Fibroblast of gingiva (primary cell): ENCODE measurements at places on chromosomes 5 and 9.

DNA sequence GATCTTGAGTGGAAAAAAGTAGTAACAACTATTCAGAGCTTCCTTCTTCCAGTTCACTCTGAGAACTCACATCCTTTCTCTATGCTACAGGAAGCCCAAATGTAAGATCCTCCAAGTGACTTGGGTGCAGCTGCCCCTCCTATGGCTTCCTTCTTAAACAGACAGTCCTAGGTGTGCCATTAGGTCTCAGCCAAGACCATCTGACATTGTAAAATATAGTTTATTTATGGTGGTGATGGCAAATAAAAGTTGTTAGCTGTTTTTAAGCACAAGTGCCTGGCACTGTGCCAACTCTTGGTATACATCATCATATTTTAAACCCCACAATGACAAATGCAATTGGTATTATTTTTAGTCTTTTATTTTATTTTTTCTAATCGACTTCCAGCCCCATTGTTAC lies 58.1 kb downstream of the TMEM252 start:
- DNase-seq, result no peak

DNA sequence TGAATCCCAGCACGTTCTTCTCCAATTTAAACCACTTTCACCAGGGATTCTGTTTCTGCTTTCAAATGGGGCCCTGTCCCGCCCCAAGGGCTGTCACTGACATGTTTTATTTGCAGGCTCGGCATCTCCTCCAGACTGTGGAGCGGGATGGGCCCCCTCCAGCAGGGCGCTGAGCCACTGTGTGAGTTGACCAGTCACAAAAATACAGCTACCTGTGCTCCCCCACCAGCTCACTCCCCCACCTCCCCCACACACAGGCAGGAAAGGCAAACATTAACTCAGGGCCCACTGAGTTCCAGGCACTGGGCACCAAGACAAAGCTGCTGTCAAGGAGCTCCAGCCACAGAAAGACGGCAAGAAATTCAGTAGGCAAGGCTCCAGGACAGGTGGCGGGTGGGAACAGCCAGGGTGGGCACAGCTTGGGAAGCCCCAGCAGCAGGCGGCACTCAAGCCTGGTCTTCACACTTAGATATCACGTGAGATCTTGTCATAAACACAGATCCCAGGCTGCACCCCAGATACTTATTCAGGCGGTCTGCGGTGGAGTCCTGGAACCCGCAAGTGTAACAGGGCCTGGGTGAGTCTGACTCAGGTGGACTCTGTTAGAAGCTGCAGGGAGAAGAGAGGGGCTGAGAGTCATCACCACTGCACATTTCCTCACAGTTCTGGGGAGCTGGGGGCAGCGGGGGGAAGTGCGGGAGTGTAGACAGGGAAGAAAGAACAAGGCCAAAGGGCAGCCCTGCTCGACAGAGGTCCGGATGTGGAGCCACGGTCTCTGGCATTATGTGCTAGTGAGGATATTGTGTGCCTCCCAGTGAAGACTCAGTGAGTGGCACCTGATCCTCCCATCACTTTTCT lies 44.7 kb downstream of the OR2V1 start:
- no peak for DNase-seq

GRCh38 chr5:149796836-149797235 lies 66.7 kb downstream of the PPARGC1B start:
- DNase-seq, result no peak

GRCh38 chr5:169772688-169773087 lies 135.6 kb downstream of the DOCK2 start:
- no peak for DNase-seq

- no peak for DNase-seq
These were observed 83.0 kb upstream of the RANBP6 start for GRCh38 chr9:6098431-6098830.

DNA sequence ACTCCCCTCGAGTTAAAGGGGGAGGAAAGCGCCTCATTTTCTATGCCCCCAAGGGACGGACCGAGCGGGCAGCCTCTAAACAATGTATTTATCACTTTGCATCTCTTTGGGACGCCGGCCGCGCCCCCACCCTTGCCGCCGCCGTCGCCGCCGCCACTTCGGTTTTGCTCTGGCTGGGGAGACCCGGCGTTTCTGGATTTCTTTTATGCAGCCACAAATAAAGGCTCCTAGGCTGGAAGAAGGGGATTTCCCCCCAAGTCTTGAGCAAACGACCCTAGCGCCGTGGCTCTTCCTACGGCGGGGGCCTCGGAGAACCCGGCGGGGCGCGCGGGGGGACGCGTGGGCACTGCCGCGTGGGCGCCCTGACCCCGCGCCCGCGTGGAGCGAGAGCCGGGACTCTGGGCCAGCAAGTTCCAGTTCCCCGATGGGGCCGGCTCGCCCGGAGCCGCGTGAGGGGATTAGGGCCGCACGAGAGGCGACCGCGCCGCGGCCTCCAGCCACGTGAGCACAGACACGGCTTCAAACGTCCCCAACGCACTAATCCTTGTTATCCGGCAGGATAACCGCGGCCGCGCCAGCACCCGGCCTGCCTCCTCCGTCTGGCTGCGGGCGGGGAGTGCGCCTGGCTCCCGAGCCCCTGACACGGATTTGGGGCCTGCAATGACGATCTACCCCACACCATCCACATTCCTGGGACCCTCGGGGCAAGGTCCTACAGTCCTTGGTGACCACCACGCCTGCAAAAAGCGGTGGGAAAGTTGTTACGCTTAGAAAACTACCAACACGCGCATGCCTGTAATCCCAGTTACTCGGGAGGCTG lies 7.9 kb upstream of the NEUROG1 start:
- DNase-seq, result no peak

GRCh38 chr9:85142968-85143367 lies 473.4 kb downstream of the NTRK2 start:
- no peak for DNase-seq

GRCh38 chr9:138123086-138123485 lies 245.5 kb downstream of the CACNA1B start:
- DNase-seq, result no peak

- DNase-seq, result no peak
These were observed 230.7 kb downstream of the ASTN2 start for GRCh38 chr9:117184173-117184572.

DNA sequence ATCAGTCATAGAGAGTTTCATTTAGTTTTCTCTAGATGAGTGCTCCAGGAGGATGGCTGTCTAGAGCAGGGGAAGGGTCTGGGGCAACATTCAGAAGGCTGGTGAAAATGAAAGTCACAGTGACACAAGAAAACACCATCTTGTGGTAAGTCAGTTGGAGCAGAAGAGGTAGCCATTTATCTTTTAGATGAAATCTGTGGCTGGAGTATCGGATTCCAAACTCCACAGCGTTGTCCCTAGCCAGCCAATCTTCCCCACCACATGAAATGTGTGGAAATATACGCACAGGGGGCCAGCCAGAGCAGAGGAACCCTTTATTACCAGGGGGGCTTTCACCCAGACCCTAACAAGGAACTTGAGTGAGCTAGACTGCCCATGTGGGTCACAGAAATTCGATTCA lies 15.9 kb upstream of the TNFAIP8 start:
- no peak for DNase-seq

DNA sequence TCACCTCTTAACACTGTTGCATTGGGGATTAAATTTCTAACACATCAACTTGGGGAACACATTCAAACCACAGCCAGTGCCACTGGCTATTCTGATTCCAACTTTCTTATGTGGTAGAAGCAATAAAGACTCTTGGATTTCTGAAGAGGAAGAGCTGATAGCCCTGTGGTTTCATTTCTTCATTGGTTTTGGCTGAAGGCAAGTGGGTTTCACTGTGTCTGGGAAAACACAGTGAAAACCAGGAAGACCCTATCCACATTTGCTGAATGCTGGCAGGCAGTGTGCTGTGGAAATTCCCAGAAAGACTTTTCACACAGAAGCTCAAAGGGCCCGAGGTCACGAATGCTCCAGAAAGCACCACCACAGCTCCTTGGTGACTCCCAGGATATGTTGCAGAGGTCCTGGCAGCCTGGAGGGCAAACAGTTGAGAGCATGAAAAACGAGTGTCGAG lies 67.1 kb downstream of the DAPK1 start:
- no peak for DNase-seq

GRCh38 chr5:171192111-171192510 lies 116.9 kb upstream of the TLX3 start:
- DNase-seq, result no peak

GRCh38 chr9:114409103-114409780 lies 21.5 kb upstream of the AKNA start:
- peak; percentile 24 for DNase-seq

- DNase-seq, result no peak
These were observed 269.9 kb downstream of the DMRT2 start for GRCh38 chr9:1320051-1320557.

GRCh38 chr9:95104980-95105379 lies 212.5 kb downstream of the FANCC start:
- no peak for DNase-seq

DNA sequence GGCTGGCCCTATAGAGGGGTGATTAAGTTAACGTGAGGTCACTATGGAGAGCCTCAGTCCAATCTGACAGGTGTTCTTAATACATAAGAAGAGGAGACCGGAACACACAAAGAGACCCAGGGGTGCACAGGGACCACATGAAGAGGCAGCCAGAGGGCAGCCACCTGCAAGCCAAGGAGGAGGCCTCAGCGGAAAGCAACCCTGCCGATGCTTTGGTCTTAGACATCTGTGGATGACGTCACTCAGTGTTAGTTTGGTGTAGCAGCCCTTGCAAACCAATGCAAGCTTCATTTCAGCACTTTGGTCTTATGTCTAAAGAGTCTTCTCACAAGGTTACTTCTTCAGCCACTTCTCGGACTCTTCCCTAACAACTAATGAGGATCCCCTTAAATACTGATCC lies 47.6 kb upstream of the GRHPR start:
- no peak for DNase-seq
